ENCODE measurements at places on chromosomes 1 and 21.

- no peak for DNase-seq
Observed at GRCh38 chr1:73593804-73594203, 604.2 kb downstream of the LRRIQ3 start.

GRCh38 chr21:32757804-32758203, 13.8 kb downstream of the PAXBP1 start:
- DNase-seq, result no peak

- DNase-seq, result peak; percentile 21
Observed at GRCh38 chr1:239976130-239976968, 115.3 kb upstream of the FMN2 start.

DNA sequence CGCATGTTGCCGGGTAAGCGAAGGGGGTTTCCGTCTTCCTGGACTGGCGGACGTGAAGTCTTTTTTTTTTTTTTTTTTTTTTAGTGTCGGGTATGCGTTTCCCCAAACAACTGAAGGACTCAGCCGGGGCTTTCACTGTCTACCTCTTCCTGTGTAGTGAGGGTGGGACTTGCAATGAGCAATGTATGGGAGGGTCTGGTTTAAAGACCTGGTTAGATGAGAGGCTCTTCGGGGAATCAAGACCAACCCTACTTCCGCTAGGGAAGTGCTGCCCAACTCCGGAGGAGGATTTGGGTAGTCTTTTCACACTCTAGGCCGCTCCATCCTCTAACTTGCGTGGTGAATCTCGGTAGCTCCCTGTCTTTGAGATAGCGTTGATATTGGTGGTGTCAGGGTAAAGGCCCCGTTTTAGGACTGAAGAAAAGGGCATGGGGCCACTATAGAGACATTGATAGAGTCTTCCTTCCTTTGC, 754 bp downstream of the PRRC2C start:
- peak; percentile 82 for DNase-seq

DNA sequence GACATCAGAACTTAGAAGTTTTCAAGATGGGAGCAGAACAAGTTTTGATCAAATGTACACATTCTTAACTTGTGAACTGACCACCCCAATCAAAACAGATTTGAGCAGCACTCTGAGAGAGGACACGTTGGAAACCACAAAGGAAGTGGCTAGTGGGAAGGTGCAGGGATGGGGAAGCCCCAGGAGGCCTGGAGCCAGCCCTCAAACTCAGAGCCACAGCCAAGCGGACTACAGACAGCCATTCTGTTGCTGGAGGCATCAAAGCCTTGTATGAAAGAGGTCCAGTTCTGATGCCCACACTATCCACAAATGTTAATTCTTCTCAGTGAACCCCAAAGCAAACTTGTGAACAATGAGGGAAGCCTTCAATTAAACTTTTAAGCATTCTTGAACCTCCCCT, 143.6 kb upstream of the RAB4A start:
- DNase-seq, result no peak

DNA sequence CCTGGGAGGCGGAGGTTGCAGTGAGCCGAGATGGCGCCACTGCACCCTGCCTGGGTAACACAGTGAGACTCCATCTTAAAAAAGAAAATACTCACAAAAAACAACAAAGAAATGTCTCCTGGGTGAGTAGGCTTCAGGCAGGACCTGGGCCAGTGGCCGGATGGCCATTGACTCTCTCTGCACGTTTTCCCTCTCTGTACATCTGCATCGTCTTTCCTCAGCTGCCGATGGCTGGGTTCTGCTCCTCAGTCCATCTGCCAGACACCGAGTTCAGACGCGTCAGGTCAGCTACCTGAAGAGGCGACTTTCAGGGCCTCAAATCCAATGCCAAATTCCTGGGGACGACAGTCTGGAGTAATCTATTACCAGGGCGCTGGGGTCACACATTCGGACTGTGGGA, 199.3 kb downstream of the CAMTA1 start:
- DNase-seq, result no peak

- DNase-seq, result no peak
Observed at GRCh38 chr1:43270421-43271095, 775 bp downstream of the TMEM125 start.

DNA sequence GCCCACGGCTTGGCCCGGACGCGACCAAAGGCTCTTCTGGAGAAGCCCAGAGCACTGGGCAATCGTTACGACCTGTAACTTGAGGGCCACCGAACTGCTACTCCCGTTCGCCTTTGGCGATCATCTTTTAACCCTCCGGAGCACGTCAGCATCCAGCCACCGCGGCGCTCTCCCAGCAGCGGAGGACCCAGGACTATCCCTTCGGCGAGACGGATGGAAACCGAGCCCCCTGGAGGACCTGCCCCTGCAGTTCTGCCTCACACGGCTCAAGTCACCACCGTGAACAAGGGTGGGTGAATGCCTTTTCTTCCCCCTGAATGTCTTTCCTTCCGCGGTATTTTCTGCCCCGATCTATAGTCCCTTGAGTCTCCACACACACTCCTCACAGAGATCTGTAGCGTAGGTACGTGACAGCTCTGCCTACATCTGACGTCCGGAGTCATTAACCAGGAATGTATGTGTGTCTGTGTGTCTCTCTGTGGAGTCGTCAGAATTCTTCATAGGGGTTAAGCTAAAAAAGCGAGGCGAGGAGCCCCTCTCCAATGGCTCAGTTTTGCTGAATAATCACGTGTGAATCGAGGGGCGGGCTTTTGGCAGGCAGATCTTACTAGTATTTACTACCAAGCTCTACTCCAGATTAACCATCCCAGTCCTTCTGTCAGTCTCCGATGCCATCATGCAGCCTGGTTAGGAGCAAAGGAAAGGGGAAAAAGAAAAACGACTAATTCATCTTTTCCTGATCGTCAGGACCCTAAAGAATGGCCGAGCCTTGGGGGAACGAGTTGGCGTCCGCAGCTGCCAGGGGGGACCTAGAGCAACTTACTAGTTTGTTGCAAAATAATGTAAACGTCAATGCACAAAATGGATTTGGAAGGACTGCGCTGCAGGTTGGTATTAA, at the start of gene CDKN2C:
Gene CDKN2C (plus strand): TSS at position 635 of the 898 bp plus-strand sequence. CDS start 124 bp downstream, at position 759.
- DNase-seq, result no peak

DNA sequence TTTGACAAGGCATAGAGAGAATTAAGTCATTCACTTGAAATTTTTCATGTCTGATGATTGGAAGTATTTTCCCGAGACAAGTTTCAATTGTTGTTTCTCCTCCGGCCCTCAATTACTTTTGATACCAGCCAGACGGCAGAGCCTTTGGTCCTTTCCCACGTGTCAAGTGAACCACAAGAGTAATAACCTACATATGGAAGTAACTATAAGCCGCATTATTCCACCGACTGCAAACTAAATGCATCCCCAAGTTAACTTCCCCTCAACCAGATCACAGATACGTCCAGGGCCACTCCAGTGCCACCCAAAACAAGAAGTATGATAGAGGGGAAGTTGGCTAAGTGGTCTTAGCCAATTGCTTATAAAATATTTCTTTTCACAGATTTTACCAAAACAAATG, 20.2 kb downstream of the COLGALT2 start:
- DNase-seq, result no peak

DNA sequence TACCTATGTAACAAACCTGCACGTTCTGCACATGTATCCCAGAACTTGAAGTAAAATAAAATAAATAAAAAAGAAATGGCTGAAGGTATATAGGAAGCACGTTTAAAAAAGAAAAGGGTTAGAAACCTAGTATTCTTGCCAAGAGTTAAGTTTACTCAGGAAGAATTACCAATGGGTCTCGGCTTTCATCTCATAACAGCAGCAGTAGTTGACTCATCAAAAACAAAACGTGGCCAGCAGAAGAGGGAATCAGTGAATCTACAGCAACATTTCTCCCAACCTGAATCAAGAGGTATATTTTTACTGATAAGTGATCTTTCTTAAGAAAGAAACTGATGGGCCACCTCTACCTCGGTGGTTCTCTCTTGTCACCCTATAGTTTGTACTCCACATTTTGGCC, 340.3 kb downstream of the BRINP2 start:
- no peak for DNase-seq

- DNase-seq, result no peak
Observed at GRCh38 chr1:36436821-36437220, 13.4 kb downstream of the OSCP1 start.

GRCh38 chr1:10973552-10973951, 38.9 kb upstream of the TARDBP start:
- no peak for DNase-seq

- DNase-seq, result peak; percentile 94
Observed at GRCh38 chr21:35102488-35103371, 53.6 kb upstream of the RUNX1 start.

DNA sequence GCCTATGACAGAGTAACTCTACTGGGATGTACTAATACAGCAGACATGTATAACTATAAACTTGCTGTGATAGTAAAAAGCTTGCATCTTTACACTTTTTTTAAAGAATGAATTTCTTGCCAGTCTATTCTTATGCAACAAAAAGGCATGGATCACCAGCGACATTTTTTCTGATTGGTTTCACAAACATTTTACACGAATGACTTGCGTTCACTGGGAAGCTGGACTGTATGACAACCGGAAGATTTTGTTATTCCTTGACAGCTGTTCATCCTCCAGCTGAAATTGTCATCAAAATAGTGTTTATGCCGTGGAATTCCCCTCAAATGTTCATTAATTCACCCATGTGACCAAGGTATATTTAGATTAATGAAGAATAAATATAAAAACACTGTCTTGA, 131.0 kb downstream of the XPR1 start:
- no peak for DNase-seq

DNA sequence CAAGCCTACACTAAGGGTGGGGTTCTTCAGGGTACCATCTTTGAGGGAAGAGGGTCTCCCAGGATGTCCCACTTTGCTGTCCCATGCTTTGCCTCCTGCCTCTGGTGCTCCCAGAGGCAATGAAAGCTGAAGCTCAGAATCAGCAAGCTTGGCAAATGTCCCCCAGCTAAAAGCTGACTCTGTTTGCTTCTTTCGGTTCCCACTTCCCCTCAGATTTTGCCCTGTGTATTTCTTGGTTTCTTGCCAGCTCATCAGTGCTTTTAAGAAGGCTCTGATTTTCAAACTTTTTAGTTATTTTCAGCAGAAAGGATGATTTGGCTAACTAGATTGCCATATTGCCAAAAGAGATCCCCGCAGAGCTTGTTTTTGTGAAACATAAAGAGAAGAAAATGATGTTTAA, 33.1 kb upstream of the COG2 start:
- DNase-seq, result no peak

- DNase-seq, result no peak
Observed at GRCh38 chr1:72936151-72936740, 653.9 kb upstream of the NEGR1 start.

DNA sequence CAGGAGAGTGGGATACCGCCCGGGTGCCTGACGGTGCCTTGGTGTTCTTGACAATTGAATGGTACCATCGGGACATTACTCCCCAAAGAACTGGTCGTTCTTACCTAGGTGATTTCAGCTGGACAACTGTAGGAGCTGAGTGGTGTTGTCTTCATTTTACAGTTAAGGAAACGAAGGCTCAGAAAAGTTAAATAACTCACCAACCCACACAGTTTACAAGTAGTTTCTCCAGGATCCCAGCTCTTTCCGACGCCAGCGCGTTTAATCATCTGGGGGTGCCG, 1.6 kb downstream of the PIK3CD start:
- DNase-seq, result no peak

- DNase-seq, result no peak
Observed at GRCh38 chr1:63903947-63904610, 130.3 kb downstream of the ROR1 start.

GRCh38 chr1:54548389-54549044, 489 bp downstream of the ACOT11 start:
- DNase-seq, result no peak
